ENCODE measurements at places on chromosomes 5 and 9.

DNA sequence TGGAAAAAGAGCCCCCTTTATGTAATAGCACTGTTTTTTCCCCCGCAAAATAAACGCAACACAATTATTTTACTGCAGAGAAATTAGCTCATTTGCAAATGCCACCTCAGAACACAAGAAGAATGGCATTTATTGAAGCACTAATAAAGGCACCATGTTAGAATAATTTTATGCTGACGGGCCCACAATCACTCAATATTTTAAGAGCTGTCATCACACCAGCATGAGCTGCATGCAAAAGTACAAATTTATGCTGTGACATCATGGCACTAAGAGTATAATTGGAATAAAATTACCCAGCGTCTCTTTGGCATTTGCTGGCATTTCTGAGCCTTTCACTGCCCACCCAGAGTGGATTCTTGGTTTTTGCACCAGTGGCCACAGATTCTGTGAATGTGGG, 364.6 kb downstream of the TLE4 start:
- no peak for DNase-seq

DNA sequence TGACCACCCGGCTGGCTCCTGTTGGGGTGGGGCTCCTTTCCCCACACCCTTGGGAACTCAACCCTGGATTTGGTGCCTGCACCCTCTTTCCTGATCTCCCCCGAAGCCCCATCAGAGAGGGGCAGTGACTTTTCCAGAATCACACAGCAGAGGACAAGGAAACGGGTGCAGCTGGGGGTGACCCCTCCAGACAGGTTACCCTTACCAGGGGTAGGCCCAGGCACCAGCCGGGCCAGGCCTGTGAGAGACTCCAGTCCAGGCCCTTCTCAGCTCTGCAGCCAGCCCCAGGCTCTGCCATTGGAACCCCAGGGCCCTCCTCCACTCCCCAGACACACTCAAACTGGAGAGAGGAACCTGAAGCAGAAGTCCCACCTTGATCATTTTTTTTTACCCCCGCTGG, 19.0 kb upstream of the PHYHD1 start:
- no peak for DNase-seq

DNA sequence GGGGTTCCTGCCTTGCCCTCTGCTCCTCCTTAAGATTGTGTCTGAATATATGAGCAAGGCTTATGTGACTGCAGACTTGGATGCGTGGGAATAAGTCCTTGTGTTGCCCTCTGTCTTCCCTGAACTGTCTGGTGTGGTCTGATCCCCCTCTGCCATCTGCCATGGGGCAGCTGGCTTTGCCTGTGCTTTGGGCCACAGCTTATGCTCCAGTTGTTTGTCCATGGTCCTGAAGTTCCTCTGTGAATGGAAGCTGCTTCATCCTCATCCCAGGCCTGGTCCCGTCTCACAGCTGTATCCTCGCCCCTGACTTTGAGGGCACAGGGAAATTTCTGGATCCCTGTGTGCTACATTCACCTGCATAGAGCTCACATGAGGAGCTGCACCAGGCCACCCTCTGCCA, 14.7 kb downstream of the IL31RA start:
- no peak for DNase-seq

DNA sequence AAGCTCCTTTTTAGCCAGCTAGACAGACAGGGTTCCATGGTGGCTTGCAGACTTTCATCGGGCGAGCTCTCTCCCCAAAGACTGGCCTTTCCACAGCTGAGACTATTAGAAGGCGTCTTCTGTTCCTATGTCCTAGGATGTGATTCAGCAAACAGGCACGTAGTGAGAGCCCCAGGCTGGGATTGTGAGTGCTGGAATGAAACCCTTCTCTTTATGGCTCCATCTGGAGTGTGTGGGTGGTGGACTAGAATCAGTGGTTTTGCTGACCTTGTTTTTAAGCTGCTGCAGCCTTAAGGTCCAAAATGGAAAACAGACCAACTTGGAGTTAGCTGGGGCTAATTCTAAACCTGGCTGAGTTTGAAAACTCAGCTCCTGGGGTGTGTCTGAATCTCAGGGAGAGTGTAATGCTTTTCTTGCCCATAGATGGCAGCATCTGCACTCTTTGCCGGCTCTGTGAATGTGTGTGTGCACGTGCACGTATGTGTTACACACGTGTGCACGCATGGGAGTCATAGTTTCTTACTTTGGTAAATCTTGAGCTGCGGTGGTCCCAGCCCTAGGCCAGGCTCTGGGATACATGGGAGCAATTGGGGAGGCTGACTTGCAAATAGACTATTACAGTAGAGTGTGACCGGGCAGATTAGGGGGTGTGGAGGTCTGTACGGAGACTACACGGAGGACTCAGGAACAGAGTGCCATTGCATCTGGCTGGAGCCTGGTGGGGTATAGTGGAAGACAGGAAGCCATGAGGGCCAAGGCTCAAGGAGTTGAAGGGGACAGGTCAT, 10.7 kb downstream of the GSN start:
- DNase-seq, result no peak

DNA sequence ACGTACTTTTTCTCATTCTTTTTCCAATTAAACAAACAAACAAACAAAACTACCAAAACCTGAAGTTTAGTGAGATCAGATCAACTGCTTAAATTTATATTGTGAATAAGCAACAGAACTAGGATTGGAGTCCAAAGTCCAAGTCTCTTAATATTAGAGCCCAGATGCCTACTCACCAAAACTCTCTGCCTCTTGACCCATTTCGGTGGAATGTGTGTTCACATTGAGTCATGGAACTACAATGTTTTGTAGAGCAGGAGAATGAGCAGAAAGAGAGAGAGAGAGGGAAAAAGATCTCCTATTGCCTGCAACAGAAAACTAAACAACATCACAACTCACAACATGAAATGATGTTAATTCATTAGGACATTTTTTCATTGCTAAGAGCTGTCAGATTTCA, 751.1 kb downstream of the TLR4 start:
- DNase-seq, result no peak

DNA sequence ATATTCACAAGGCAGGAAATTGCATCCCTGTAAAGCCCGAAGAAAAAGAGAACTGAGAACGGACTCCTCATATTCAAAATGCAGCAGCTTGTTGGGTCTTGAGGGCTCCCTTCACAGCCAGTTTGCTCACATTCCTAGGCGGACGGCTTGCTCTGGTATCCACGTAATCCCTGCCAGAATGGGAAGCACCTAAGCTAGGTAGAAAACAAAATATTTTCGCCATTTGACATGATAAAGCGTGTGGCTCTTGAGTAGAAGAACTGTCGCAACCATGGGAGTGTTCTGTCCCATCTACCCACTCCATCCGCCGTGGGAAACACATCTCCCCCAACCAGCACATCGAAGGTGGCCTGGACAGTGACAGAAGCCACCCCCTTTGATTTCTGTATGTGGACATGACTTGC, 183.1 kb downstream of the GAS1 start:
- no peak for DNase-seq

GRCh38 chr5:65150599-65151304, 331.0 kb downstream of the ADAMTS6 start:
- DNase-seq, result no peak

- DNase-seq, result no peak
Measured at GRCh38 chr9:117869287-117869686, 165.1 kb downstream of the TLR4 start.

DNA sequence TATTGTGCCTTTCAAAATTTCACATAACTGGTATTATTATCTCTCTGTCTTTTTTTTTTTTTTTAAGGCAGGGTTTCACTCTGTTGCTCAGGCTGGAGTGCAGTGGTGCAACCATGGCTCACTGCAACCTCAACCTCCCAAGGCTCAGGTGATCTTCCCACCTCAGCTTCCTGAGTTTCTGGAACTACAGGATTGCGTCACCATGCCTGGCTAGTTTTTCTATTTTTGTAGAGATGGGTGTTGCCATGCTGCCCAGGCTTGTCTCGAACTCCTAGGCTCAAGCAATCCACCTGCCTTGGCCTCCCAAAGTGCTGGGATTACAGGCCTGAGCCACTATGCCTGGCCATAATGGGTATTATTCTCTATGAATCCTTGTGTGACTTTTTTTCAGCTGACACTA, 402.3 kb upstream of the SMARCA2 start:
- no peak for DNase-seq

- no peak for DNase-seq
Measured at GRCh38 chr9:98851730-98852459, 44.4 kb downstream of the GALNT12 start.

DNA sequence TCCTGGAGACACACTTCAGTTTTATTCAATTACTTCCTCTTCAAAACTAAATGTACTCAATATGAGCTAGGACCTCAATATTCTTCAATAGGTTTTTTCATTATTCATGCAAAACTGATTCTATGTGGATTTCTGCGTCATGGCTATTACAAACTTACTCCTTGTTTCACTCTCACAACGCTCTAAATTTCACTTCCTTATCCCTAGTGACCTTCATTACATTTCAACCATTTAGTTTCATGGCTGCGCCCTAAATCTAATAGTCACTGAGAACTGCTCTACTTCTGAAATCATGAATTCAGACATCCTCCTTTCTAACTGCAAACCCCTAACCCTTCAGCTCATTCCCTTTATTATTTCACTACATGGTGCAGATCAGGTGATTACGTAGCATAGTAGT, 93.9 kb downstream of the SLC25A46 start:
- no peak for DNase-seq

DNA sequence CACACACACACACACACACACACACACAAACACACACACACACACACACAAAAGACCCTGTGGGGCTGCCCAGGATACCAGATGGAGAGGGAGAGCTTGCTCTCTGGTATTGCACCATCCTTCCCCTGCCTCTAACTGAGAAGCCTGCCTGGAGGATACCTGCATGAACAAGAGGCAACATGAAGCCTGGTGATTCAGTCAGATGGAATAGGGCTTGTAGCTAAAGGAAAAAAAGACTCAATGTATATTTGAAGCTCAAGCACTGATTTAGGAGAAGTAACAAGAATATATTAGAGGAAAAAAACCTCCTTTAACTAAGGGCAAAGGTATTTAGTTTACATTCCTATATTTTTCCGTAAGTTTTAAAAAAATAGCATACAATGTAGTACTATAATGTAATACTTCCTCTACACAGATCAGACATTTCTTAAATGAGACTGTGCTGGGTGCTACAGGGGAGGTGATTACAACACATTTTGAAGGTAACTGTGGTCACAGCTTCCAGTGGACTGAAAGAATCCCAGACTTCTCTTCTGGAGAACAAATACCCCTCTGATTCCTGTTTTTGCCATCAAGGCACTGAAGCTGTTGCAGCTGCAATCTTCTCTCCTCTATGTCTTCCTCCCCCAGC, 169.3 kb downstream of the DCP2 start:
- no peak for DNase-seq

DNA sequence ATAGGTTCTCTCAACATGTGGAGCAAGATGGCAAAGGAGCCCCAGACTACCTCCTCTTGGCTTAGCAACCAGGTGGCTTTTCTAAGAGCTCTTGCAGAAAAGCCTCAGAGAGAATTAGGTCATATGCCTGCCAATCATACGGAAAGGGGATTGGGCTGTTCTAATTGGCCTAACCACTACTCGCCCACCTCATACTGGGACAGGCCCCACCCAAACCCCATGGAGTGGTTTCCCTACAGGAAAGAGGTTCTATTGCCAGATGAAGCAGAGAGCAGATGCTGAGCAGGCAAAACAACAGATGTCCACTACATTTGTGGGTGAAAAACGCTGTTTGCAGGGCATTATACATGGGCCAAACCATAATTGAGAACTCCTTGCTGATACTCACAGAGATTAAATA, 29.0 kb downstream of the ABLIM3 start:
- no peak for DNase-seq

DNA sequence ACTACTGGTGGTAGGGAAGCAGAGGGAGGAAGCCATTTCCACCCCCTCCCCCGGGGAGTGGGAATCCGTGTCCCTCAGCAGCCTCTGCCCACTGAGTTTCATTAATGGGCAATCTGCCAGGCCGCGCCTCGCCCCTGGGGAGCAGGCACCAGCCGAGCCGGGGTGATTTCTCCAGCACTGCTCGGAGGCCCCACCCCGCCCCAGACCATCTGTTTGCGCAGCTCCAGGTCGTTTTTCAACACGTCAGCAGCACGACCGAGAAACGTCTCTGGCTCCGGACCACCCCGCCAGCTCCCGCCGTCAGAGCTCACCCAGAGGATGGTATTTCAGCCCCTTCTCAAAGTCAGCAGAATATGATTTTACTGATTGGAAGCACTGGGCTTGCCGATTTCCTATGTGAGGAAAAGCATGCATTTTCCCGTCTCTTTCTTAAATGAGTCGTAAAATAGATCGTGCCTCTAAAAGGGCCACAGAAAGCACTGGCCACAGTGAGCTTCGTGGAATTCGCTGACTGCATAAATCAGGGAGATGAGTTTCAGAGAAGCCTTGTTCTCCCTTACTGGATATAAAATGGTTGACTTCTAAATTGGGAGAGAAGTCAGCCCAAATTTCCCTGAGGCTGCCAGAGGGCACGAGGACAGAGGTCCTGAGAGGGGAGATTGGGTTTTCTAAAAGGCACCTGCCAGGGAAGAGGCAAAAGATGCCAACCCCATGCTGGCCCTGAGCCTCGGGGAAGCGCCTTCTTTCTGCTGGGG, 47.0 kb downstream of the OLFM1 start:
- no peak for DNase-seq

- DNase-seq, result no peak
Measured at GRCh38 chr9:104993291-104993963, 65.5 kb upstream of the ABCA1 start.

- peak; percentile 96 for DNase-seq
Measured at GRCh38 chr5:91380491-91381238, 2.5 kb downstream of the ARRDC3 start.

GRCh38 chr9:69582544-69583297, 89.5 kb downstream of the APBA1 start:
- no peak for DNase-seq

DNA sequence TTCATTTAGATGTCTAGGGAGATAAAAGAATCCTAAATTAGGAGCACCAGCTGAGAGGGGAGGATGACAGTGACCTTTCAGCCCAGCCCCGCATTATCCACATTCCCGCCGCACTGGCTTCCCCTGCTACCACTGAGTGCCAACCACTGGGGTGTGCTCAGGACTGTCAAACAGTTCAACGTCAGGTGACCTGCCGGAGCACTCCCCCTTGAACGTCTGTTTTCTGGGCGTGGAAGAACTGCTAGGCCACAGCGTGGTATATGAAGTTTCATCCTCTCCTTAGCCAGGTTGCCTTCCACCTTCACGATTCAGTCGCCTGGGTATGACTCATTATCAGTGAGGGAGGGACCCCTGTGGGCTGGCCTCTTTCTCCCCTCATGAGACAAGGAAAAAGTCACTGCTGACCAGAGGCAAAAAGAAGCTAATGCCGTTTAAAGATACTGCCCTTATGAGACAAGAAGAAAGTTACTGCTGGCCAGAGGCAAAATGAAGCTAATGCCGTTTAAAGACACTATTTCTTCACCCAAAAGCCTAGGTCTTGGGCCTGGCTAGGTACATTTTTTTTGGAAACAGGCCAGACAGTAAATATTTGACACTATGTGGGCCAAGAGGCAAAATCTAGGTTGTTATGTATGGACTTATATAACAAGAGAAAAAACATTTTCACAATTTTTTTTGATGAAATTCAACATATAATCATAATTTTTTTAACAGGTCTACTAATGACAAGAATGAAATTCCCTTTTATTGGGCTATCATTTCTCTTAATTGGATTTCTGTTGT, 4.6 kb downstream of the NMRK1 start:
- no peak for DNase-seq
